Epithelial cell of alveolus of lung (primary cell): ENCODE measurements at places on chromosomes 5 and 9. TPM values are rescaled to one million over a fixed set of nuclear protein-coding genes. Genes with fewer than 3 reads are reported as not detected.

Gene PRDM9
- total RNA-seq, result not detected in 2 replicates

Gene SOHLH1
- not detected in 2 replicates for total RNA-seq

Gene TRIM52
- 4.4 and 18.8 TPM in 2 replicates for total RNA-seq

Gene GFRA3
- total RNA-seq, result not detected in 2 replicates
